Left cardiac atrium (tissue), 4 donors: ENCODE measurements at places on chromosomes 3 and 15.

GRCh38 chr3:73433687-73434086 lies 191.1 kb downstream of the PDZRN3 start:
- no peak for DNase-seq

DNA sequence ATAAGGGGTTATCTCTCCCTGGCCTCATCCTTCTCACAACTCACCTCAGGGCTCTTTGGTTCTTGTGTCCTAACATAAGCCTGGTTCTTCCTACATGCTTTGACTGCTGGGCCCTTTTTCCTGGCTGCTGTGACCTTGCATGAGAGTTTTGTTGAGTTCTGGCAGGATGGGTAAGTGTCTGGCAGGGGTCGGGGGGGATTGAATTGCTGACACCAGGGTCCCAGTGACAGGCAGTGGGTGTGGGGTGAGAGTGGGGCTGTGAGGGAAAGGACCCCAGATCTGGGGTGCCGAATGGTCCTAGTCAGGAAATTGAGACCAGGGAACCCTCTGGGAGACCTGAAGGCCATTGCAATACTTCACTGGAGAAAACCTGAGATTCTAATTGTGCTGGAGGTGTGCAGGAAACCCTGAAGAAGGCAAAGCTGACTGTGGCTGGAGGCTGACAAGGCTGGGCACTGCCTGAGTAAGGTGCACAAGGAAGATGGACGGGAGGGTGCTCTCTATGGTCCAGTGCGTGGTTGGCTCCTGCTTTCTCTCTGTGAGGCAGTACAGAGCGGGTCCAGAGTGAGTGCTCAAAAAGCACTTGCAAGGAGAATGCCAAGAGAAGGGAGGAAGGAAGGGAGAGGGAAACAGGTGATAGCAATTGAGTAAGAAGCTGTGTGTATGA lies 76.8 kb downstream of the CLSTN2 start:
- no peak for DNase-seq

- DNase-seq: no peak
Measured at GRCh38 chr3:100526613-100527346, 34.4 kb downstream of the TMEM45A start.

DNA sequence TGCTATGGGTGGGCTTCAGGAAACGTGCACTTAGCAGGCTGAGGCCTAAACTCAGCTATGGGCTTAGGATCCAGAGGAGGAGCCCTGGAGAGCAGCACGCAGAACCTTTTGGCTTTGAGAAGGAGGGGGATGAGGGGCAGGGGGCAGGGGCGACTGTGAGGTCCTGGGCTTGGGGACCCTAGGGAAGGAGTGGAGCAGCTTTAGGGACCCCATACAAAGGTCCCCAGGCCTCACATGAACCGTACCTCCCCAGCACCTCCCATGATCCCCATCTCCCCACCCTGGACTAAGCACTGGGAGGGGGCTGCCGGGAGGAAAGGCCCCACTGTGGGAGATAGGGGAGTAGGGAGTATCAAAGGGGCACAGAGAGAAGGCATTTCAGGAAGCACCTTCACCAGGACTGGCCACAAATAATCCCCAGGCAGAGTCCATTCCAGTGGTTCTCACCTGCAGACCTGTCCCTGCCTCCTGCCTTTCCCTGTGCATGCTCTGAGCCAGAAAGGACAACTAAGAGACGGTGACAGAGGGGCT lies 62.0 kb upstream of the KLF13 start:
- DNase-seq: no peak

GRCh38 chr3:151684094-151684493 lies 49.6 kb upstream of the AADACL2 start:
- DNase-seq: no peak

DNA sequence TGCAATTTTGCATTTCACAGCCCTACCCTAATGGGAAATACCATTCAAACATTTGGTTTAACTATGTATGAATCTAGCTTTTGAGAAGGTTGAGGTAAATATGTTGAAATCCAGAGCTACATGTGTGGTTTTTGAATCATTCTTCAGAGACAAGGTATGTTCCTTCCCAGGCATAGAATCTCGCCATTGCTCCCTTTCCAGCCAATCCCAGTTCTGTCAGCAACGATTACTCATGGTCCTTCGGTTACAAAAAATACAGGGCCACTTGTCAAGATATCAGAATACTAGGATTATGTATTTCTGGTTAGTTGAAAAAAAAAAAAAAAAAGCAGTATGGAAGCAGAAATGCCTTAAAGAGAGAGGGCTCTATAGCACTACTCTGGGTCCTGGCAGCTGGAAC lies 182.4 kb downstream of the RBMS3 start:
- no peak for DNase-seq

GRCh38 chr3:123660900-123661299 lies 76.0 kb upstream of the HACD2 start:
- DNase-seq: peak; percentile 94

DNA sequence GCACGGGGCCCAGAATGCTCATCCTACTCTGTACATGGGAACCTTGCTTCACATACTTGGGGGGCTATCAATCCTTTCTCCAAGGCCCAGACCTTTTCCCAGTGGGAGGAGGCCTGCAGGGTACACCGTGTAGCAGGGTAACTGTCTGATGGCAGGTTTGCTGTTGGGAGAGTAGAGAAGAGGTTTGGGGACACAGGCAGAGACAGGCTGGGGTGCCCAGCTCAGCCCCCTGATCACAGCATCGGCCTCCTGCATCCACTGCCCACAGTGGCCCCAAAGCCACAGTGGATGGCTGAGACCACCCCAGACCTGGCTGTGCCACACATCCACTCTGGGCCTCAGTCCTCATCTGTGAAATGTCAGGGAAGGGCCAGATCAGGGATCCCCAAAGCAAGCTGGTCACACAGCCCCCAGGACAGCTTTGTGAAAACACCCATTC lies 5.6 kb downstream of the CHRNA3 start:
- DNase-seq: no peak

DNA sequence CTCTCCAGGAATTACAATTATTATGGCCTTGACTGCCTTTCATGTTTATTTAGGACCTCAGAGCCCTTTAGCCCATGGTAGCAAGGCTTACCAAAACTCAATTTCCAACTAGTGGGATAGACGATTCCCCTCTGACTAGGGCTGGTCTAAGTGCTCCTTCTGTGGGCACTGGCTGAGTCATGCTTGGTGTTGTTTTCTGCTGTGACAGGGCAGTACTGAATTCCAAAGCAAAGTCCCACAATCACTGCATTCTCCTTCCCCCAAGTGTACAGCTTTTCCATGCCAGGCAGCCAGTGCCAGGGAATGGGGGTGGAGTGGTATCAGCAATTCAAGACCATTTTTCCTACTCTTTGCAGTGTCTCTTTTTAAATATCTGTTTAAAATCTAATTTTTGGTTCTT lies 509.0 kb upstream of the NECTIN3 start:
- no peak for DNase-seq

DNA sequence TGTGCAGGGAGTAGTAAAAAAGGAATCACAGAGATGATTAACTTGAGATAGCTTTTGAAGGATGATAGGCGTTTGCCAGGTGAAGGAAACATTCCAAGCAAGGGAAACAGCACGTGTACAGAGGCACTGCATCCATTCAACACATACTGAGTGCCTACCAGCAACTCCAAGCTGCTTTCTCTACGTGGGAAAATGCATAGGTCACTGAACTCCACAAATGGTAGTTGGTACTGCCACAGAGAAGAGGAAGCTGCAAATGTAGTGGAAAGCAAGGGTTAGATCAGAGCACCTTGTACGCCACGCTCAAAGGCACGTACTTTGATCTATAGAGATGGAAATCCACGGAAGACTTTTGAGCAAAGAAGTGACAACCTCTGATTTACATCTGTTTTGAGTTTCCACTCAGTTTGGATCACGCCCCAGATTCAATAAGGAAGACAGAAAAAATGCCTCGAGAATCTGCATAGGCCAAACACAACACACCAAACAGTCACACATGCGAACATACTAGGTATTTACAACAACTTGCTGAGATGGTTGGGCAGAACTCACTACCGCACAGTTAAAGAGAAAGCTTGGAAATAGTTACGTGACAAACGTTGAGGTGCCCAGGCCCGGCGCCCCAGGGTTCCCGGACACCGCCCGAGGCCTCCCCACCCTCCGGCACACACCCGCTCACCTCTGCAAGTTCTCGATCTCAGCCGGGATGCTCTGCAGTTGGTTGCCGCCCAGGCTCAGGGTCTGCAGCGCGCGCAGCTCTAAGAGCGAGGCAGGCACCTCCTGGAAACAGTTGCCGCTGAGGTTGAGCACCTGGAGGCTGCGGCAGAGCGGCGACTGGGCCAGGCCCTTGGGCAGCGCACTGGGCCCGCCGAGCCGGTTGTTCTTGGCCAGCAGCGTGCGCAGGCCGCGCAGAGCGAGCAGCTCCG lies 826 bp downstream of the LRRC58 start:
- DNase-seq: no peak

- DNase-seq: no peak
Measured at GRCh38 chr3:180881065-180881801, 31.2 kb upstream of the FXR1 start.

DNA sequence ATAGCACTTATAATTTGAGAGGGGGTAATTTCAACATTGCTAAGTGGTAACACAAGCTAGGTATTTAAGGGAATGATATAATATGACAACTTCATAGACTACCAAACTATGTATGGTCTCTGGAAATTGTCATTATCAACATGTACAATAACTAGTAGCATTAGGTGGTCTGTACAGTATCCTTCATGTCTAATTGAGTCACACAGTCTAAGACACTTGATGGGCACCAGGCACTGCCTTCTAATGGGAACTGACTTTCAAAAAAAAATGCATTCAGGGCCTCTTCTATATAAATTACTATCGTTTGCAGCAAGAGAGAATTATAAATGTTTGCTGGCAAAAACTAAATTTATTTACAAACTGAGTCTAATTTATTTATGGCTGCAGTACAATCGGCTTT lies 271.8 kb downstream of the MECOM start:
- no peak for DNase-seq

GRCh38 chr3:128807186-128807830 lies 72.1 kb upstream of the ACAD9 start:
- DNase-seq: no peak

DNA sequence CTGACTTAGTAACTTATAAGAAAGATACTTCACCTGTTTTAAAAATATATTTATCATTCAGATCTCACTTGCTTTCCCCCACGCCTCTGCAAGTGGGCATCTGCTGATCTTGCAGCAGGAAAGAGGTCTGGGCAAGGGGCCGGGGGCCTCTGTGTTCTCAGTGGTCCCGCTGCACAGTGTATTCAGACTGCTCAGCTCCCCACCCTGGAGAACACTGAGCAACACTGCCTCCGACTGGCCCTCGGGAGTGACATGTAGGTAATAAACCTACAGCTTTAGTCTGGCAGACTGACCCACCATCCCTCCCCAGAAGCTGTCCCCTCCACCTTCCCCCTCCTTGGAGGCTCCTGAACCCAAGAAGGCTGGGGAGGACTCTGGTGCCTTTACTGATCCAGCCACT lies 43.8 kb downstream of the GABRB3 start:
- DNase-seq: no peak

DNA sequence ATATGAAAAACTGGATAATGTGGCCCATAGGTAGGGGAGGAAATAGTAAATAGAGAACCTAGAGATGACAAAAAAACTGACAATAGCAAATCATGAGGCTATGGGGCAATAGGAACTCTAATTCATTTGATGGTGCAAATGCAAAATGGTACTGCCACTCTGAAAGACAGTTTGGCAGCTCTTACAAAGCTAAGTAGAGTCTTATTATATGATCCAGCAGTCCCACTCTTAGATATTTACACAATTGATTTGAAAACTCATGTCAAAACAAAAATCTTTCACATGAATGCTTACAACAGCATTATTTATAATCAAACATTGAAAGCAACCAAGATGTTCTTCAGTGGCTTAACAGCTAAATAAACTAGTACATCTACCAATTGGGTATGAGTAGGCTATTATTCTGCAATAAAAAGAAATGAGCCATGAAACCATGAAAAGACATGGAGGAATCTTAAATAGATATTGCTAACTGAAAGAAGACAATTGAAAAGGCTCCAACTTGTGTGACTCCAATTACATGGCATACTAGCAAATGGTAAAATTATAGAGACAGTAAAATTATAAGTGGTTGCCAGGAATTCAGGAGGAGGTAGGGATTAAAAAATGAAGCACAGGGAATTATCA lies 321.8 kb upstream of the STAC start:
- DNase-seq: no peak

- no peak for DNase-seq
Measured at GRCh38 chr3:190384309-190384756, 3.6 kb upstream of the CLDN16 start.

- DNase-seq: no peak
Measured at GRCh38 chr3:13057282-13058040, 15.8 kb downstream of the IQSEC1 start.

GRCh38 chr3:28612232-28612631 lies 263.6 kb upstream of the AZI2 start:
- no peak for DNase-seq

GRCh38 chr15:77387365-77388105 lies 32.4 kb downstream of the PEAK1 start:
- DNase-seq: no peak

- no peak for DNase-seq
Measured at GRCh38 chr3:14463330-14464140, 61.1 kb downstream of the SLC6A6 start.

DNA sequence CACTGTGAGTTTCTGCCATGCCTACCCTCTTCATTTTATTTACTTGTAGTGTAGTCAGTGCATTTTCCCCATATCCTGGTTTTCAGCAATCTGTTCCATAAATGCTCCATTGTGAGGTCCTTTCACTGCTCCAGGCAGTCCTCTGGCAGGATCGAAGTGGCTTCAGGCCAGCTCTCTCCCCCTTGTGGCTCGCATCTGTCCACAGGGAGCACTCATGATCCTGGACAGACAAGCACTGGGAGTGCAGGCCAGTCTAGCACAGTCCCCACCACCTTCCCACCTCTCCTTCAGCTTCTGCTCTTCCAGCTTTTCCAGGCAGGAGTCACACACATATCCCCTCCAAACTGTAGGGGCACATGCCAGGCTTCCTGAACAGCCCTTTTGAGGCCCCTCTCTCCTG lies 173.6 kb downstream of the PPM1L start:
- peak; percentile 50 for DNase-seq

GRCh38 chr3:197794115-197794514 lies 3.1 kb downstream of the LRCH3 start:
- DNase-seq: no peak

DNA sequence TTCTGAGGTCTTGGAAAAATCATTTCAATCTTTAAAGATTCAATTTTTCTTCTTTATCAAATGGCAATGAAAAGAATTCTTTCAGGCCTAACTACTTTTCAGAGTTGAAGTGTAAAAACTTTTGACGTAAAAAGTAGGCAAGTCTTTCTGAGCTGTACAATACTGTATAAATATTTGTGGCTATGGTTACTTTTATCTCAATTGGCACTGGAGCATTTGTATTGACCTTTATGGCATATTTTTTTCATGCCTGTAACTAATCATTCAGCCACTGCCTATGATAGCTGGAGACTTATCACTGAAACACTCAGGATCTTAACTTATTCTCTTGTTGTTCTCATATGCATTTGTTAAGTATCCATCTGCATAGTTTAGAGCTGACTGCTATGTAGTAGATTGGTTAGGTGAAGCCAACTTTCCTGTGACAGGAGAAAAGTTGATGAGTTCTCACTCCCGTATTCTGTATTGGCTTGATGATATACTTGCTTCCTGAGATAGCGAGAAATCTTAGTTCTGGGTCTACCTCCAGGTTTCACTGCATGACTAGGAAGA lies 290.4 kb upstream of the TBL1XR1 start:
- DNase-seq: no peak

GRCh38 chr3:191521055-191521454 lies 60.1 kb downstream of the PYDC2 start:
- no peak for DNase-seq
